Stimulated activated CD4-positive, alpha-beta T cell treated with anti-CD3 and anti-CD28 coated beads, TNF-alpha, amount 100 ng/mL, for 24 hours (primary cell): ENCODE measurements at places on chromosomes 1 and 21.

DNA sequence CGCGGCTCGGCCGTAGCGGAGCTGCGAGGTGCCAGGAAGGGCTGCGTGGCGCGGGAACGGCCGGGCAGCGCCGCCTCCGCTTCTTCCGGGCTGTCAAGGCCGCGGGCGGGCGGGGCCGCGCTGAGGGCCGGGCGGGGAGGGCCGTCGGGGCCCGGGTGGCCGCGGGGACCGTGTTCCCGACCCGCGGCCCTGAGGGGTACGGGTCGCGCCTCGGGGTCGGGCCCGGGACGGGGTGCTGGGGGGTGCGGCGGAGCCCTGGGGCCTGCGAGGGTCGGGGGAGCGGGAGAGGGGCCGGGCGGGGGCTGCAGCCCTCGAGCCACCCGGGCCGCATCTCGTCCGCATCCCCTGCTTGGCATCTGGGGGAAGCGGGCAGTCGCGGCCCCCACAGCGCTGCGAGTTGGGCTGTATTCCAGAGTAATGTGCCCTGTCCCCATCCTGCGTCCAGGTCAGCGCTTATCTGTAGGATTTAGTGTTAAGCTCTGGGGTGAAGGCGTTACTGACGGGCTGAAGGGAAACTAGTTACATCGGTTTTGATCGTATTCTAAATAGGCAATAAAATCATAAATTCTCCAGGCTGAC lies 379 bp downstream of the RER1 start:
- no peak for DNase-seq

DNA sequence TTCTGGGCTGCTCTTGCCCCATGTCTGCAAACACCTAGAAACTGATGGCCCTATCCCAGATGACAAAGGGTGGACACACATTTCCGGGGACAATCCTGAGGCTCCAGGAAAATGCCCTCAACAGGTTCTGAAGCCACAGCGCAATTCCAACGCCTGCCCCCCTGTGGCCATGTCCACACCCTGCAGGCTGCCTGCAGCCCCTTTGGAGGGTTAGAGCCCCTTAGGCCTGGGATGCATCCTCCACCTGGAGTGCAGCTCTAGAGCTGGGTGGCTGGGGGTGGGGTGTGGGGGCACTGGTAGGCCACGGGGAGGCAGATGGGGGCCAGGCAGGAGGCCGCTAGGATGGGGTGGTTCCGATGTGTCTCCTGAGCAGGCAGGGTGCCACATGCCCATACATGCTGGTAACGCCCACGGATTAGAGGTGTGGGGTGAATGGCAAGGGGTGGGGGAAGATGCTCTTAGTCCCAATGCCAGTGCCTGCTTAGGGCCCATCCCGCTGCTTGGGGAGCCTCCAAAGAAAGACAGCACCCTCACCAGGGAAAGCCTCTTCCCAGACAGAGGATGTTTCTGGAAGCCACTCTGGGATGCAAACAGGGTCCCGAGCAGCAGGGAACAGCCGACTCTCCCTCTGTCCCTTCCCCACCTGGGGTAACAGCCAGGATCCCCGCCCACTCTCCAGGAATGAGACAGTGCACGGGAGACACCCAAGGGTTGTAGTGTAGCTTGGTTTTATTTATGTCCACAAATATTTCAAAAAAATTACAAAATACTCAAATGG lies 34.0 kb downstream of the SLC45A1 start:
- no peak for DNase-seq

- DNase-seq: no peak
Measured at GRCh38 chr1:231853588-231854207, 227.1 kb downstream of the DISC1 start.

- no peak for DNase-seq
Measured at GRCh38 chr1:179034720-179035119, 9.0 kb downstream of the FAM20B start.

DNA sequence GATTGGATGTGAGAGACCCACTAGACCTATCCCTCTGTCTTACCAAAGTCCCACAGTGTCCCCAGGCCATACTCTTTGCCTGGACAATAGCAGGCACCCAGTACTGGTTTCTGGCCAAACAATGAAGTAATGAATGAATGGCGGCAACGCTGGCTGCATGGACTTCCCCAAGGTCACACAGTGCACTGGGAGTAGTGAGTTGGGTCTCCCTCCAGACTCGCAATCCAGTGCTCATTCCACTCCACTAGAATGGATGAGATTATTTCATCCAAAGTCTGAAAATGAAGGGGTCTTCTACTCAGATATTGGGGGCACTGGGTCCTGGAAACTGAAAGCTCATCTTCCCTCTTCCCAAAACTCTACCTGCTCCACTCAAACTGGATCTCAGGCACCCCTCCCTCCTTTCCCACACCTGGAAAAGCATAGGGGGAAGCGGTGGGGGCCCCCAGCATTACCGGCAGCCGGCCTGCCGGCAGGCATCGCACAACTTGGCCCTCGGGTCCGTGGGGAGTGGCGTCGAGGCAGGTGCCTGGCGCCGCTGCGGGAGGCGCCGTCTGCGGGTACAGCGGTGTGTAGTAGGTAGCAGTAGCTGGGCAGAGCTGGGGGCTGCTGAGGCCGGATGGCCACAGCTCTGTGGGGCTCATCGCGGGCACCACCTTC lies 816 bp downstream of the E2F2 start:
- peak; percentile 33 for DNase-seq

GRCh38 chr1:205127646-205128045 lies 5.9 kb upstream of the RBBP5 start:
- DNase-seq: no peak

DNA sequence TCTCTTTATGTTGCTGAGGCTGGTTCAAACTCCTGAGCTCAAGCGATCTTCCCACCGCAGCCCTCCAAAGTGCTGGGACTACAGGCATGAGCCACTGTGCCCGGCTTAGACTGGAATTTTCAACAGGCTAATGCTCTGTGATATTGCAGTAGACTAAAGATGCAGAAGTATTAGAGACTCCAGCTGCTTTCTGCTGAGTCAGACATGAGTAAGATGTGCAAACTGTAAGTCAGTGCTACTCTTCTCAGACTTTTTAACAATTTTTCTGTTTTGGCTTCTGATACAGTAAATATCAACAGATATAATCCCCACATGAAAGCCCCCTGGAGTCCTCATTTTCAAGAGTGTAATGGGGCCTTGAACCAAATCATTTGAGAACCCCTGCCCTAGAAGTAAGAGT lies 29.3 kb upstream of the NLRP3 start:
- DNase-seq: no peak

DNA sequence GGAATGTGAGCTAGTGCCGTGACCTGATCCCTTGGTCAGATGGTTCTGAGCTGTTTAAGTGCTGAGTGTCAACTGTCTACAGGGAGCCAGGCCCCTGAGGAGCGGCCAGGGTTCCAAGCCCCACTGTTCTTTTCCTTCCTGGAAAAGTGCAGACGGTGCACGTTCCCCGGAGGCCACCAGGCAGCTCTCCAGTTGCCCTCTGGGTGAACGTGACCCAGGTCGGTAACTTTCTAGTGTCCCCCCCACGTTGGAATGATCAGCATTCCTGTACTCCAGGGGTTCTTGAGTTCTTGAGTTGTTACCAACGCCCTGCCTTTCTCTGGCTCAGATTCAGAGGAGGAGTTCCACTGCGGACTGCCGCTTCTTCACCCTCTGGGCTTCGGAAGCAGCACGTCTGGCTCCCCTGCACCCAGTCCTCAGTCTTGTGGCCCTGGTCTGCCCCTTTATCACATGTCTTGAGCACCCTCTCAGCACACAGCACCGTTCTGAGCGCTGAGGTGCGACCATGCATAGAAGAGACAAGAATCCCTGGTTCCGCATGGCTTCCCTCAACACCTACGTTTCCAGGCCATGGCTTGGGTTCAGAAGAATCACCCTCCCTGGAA lies 131.5 kb downstream of the DHRS3 start:
- no peak for DNase-seq

DNA sequence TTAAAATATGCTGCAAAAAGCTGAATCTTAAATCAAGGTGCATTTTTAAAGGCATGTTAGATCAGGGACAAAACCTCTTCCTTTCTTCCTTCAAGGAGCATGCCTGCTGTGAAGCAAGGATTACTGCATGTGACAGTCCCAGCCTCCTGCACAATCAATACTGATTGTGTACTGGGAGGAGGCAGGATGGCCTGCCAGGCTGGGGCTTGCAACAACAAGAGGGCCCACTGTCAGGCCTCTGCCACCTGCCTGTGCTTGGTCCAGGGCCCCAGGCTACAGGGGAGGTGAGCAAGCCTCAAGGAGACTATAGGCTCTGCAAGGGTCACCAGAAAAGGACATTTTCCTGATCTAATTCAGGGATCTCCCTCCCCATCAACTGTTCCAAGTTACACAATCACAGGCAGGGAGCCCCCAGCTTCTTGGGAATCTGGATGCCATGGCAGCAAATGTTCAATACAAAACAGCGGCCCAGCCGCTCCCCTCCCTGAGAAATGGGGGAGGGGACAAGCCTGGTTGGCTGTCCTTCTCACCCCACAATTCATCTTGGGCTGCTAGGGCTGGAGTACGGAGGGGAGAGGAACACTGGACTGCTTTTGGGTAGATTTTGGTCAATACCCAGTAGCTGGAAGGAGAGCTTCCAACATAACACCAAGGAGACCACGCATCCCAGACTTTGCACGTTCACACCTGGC lies 76.7 kb downstream of the SSBP3 start:
- DNase-seq: no peak

GRCh38 chr1:53126495-53126894 lies 15.9 kb downstream of the SLC1A7 start:
- DNase-seq: no peak

- DNase-seq: no peak
Measured at GRCh38 chr21:43758811-43759210, 17.3 kb downstream of the CSTB start.

DNA sequence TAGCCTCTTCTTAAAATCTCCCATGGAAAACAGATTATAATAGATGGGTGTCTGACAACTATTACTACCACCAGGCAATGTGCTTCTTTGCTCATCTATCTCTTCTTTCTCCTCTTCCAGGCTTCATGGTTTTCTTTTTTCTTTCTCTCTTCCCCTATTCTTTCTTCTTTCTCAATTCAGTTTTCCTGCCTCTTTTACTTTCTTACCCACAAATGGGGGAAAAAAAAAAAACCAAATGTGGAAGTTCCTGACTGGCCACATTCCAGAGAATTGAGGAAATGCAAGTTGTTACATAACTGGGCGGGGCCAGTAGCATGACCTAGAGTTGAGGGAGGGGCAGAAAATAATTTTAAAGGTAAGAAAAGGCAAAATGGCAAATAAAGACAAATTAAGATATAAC lies 10.9 kb upstream of the SMG7 start:
- no peak for DNase-seq

- no peak for DNase-seq
Measured at GRCh38 chr1:168972887-168973286, 133.6 kb upstream of the ATP1B1 start.

- no peak for DNase-seq
Measured at GRCh38 chr1:223771814-223772770, 59.8 kb downstream of the CAPN2 start.

GRCh38 chr1:189175889-189176288 lies 1301.8 kb downstream of the BRINP3 start:
- DNase-seq: no peak

GRCh38 chr1:89279011-89279466 lies 6.4 kb upstream of the GBP5 start:
- DNase-seq: no peak
